Stimulated activated CD4-positive, alpha-beta T cell treated with anti-CD3 and anti-CD28 coated beads, Interleukin-12 subunit alpha, Interleukin-12 subunit beta, amount 100 ng/mL, for 4 hours (primary cell): ENCODE measurements at places on chromosomes 13 and 19.

DNA sequence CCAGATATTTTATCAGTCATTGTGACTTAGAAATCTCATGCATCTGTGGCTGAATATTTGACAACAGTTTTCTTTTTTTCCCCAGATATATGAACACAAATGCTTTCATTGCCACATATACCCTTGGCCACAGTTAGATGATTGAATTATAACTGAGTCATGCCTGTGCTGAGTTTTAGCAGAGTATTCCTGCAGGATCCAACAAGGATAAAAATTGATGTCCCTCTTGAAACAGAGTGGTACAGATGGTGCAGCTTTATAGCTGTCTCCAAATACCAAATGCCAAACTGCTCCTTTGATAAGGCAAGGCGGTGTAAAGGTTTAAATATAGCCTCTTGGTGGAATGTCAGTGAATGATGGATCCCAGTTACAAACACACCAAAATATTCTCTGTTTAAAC is 428.5 kb downstream of the GPC6 start:
- no peak for DNase-seq

DNA sequence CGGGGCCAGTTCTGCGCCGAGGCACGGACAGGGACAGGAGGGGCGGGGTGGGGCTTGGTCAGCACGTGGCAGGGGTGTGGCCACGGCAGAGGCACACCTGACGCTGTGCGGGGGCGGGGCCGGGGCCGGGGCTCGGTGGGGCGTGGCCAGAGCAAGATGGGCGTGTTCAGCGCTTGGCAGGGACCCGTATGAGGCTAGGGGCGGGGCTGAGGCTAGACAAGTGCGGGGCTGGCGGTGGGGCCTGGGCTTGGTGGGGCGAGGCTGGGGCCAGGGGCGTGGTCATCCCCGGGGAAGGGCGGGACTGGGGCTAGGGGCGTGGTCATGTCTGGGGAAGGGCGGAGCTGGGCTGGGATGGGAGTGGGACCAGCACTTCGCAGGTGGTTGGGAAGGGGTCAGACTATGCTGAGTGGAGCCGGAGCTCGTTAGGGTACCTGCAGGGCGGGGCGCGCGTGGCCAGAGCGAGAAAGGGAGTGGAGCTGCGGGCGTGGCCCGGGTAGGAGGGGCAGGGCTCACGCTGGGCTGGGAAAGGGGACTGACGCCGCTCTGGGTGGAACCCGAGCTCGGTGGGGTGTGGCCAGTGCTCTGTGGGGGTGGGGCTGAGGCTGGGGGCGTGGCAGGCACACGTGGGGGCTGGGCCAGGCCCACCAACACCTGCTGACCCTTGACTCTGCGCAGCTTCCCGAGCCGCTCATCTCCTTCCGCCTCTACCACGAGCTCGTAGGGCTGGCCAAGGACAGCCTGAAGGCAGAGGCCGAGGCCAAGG is 12.8 kb downstream of the POLR2E start:
- peak; percentile 66 for DNase-seq

DNA sequence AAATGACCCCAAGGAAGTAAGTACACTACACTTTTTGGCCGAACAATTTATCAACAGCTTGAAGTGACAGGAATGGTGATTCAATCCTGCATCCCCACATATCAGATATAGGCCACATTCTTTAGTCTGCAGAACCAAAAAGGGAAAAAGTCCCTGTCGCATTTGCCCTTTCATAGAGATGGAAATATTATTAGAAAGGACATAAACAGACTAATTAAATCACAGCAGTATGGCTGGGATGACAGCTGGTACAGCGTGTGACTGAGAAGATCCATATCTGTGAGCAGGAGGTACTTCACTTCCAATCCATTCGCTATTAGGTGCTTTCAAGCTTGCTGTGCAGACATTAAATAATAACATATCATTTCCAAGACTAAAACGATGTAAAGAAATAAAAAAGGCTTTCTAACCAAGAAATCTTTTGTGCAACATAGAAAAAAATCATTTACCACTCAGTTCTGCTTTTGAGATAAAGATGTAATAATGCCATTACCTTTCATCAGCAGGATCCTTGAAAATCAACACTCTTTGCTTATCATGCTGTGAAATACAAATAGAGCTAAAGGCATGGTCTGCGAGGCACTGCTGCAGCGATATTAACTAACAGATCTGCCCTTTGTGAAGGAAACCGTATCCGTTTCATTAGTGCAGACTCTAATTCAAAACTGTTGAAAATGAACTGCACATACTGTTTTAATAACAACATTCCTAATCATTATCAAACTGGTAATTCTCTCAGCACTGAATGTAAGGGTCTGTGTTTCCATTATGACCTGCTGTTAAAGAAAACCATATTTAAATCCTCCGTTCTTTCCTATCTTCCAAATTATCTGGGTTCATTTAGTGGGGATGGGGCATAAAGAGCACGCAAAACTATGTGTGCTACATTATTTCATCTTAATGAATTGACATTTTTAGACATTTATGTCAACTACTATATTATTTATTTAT is 245.6 kb downstream of the DACH1 start:
- no peak for DNase-seq

GRCh38 chr13:62292714-62293480 is 877.2 kb upstream of the PCDH20 start:
- no peak for DNase-seq

DNA sequence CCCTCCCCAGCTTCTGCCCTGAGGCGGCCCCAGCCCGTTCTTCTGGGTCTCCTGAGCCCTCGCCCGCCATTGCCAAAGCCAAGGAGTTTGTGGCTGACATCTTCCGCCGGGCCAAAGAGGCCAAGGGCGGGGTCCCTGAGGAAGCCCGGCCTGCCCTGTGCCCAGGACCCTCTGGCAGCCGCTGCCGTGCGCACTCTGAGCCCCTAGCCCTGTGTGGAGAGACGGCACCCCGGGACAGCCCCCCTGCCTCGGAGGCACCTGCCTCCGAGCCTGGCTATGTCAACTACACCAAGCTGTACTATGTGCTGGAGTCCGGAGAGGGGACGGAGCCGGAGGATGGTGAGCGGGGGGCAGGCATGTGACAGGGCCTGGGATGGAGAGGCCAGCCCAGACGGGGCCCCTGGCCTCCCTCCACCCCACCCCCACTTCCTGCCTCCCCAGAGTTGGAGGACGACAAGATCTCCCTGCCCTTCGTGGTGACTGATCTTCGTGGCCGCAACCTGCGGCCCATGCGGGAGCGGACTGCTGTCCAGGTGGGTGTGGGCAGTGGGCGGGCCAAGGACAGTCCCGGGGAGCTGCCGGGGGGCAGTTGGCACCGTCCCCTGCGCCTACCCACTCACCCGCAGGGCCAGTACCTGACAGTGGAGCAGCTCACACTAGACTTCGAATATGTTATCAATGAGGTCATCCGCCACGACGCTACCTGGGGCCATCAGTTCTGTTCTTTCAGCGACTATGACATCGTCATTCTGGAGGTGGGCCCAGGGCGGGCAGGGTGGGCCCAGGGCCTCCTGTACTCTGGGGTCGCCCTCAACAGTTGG is 7.0 kb downstream of the DCAF15 start:
- no peak for DNase-seq

- DNase-seq: no peak
These were observed 14.8 kb upstream of the F7 start for GRCh38 chr13:113090806-113091205.

DNA sequence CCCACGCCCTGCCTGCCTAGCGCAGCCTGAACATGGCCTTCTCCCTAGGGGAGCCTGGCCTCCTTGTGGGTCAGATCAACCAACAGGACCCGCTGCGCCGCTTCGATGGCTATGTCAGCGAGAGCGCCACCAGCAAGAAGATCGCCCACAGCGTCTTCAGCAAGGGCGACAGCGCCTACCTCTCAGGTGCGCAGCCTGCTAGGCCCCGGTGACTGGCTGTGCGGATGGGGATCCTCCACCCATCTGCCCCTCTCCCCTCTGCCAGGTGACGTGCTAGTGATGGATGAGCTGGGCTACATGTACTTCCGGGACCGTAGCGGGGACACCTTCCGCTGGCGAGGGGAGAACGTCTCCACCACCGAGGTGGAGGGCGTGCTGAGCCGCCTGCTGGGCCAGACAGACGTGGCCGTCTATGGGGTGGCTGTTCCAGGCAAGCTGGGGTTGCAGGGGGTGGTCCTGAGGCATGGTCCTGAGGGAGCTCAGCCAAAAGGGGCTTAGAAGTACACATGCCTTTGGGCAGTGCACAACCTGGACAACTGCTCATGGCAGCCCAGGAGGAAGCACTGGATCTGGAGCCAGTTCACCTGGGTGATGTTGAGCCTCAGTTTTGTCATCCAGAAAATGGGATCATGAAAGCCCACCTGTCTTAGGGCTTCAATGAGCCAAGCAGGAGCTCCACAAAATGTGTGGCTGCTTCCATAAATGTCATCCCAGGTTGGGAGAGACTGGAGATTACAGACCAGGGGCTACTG is 10.8 kb upstream of the PGLS start:
- DNase-seq: no peak

- no peak for DNase-seq
These were observed 866 bp upstream of the ZSWIM4 start for GRCh38 chr19:13794398-13794756.

DNA sequence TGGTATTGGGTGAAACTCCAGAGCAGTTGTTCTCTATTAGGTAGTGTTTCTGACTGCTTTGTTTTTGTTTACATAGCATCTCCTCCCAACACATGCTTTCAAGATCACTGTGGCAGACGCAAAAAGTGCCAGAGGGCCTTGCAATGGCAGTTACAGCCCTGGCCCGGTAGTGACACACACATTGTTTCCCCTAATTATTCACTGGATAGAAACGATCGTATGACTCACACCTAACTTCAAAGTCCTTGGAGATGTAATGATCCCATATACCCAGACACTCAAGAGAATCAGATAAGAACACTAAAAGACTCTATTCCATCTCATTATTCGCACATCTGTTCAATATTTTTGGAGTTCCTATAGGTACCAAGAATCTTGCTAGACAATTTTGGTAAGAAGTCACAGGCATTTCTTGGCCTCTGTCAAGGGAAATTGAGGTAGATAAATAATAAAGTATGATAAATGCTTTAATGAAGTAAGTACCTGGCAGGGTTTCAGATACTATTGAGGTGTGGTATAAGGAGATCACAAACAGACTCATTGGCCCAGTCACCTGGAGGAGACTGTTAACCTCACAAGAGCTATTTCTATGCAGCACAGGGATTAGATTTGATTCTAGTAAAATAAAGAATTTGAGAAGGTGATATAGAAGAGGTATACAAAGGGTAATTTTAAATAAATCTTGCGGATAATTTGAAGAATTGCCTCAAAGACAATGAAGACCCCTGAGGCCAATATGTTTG is 485.3 kb downstream of the SLITRK6 start:
- no peak for DNase-seq

DNA sequence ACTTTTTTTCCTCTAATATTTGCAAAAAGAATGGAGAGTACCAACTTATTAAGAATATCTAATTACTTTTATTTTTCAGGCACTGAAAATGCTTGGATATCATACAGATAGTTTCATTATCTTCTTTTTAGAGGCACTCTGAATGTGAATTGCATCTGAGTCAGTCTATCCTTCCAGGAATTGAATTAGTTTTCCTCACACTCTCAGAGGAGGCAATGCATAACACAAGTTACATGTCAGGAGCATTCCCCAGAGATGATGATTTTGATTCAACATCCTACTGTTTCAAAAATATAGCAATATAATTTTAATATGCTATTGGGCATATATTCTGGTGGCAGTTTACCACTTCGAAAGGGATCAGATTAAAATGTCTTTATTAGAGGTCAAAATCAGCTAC is 1315.4 kb downstream of the PCDH9 start:
- DNase-seq: no peak

- DNase-seq: peak; percentile 53
These were observed 4.0 kb upstream of the GRIN3B start for GRCh38 chr19:996051-996838.

DNA sequence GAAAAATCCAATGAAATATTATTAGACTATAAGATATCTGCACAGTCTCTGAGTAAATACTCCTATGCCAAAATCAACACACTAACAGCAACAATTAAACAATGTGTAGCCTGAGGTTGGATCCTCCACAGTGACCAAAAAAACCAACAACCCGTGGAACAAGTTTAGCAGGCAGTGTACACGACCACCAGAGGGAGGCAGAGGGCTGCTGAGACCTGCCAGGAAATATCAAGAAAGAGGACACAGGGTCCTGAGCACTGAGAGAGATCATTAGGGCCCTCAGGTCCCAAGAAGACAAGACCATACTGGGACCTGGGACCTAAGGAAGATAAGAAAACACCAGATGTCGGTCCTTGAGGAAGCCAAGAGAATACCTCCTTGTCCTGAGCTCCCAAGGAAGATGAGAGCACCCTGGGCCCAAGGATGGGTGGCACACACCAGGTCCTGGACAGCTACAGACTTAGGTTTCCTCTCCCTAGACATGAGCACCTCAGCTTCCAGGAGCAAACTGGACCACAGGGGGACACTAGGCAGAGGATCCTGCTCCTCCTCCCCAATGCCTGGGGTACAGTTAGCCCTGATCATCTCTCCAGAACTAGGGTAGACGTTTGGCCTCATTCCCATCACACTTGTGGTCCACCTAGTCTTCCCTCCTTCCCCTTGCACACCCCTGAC is 822 bp upstream of the ZNF274 start:
- DNase-seq: peak; percentile 57

GRCh38 chr19:29745253-29745652 is 30.2 kb upstream of the C19orf12 start:
- DNase-seq: no peak

DNA sequence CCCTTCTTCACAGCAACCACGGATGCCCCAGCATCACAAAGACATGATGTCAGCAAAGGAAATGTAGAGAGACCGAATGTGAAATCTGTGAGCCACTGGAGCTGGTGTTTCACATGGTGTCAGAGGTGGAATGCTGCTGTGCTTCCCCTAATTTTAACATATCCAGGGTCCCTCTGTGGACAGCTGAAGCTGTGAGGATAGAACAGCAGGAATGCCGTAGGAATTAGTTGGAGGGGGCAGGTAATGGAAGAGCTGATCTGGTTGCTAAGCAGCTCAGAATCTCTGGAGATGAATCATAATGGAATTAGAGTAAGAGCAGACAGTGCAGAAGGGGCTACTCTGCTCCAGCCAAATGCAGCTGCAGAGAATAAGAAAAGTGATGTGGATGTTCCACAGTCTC is 68.9 kb upstream of the ZNF835 start:
- DNase-seq: no peak

DNA sequence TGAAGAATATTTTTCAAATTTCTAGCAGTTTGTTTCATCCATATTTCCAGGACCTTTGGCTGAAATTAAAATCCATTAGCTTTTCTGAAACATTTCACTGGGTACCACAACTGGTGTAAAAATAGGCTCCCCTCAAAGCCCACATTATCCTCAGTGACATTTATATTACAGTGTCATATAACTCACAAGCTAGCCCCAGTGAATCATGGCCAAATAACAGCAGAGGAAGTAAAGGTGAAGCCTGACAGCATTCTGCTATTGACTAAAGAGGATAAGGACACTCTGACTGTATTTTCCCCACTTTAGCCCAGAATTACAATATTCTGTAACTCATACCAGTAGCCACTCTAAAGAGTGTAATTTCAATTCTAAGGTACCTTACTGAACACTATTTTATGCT is 21.9 kb downstream of the KCTD12 start:
- no peak for DNase-seq
